ENCODE measurements at places on chromosomes 7 and 10. TPM values are rescaled to one million over a fixed set of nuclear protein-coding genes. Genes with fewer than 3 reads are reported as not detected.

DNA sequence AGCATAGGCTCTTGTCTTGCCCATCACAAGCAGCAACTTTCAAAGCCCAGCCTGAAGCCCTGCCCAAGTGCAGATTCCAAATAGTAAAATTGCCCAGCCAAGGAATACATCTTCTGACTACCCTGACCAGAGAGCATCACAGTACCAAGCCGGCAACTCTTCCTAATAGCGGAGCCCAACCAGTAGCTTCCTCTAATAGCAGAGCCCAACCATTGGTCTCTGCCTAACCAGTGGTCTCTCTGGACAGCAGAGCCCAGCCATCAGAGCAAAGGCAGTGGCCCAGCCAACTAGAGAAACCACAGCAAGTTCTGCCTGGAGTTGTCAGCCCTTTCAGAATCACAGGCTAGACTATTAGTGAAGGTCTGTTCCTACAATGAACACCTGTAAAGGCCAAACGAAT is 285.6 kb downstream of the HGF start:
- no peak for DNase-seq

- DNase-seq: no peak
These were observed 97.3 kb upstream of the SP4 start for GRCh38 chr7:21330462-21331178.

GRCh38 chr7:39510864-39511354 is 55.3 kb upstream of the YAE1 start:
- DNase-seq: no peak

GRCh38 chr10:132518572-132519381 is 18.8 kb upstream of the INPP5A start:
- peak; percentile 23 for DNase-seq

- DNase-seq: no peak
These were observed 4.2 kb upstream of the EBF3 start for GRCh38 chr10:129968020-129968852.

Gene SFXN2
- total RNA-seq: 7.9 TPM

GRCh38 chr10:59387951-59388670 is 25.8 kb upstream of the FAM13C start:
- DNase-seq: no peak

- no peak for DNase-seq
These were observed 88.9 kb downstream of the CABCOCO1 start for GRCh38 chr10:61751599-61751998.

- no peak for DNase-seq
These were observed 136.7 kb downstream of the DKK1 start for GRCh38 chr10:52450762-52451291.

GRCh38 chr10:27658788-27659187 is 86.8 kb downstream of the MKX start:
- DNase-seq: no peak

GRCh38 chr10:76577455-76577854 is 1060.2 kb downstream of the KCNMA1 start:
- DNase-seq: no peak

DNA sequence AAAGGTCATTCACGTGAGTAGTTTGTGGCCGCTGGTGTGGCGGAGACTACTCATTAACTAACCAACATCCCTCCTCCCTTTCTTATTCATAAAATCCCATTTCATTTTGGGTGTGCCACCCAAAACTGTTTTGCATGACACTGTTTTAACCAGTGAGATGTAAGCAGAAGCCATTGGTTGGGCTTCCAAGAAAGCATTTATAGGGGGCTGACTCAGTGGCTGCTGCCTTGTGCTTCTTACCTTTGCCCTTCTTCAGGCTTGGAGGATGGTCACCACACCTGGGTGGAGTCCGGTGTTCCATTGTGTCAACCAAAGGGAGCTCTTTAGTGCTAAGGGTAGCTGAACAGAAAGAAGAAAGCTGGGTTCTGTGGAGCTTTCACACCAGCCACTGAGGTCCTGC is 37.2 kb upstream of the EPC1 start:
- DNase-seq: no peak

DNA sequence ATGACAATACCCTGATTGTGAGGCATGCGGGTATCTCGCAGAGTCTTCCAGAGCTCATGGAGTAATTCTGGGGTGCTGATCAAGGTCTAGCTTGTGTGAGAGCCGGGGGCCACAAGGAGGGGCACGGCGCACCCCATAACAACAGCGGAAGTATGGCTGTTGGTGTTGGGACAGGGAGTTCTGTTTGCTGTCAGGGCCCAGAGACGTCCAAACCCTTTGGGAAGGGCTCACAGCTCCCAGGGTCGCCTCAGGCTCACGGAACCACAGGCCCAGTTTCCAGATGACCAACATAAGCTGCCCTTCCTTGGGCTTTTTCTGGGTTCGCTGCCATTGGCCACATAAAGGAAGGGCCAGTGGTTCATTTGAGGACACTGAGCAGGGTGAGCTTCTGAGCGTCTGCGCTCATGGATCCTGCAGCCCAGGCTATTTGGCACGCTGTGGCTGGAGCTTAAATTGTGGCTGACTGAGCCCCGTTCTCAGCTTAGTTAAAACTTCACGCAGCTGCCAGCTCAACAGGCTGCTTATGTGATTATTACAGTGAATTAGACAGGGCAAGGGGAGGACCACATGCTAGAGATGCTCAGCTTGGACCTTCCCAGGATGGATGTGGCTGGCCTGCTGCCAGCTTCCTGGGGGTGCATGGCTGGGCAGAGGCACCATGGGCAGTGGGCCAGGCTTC is 92.3 kb downstream of the DNAJB6 start:
- no peak for DNase-seq

- DNase-seq: no peak
These were observed 386.1 kb downstream of the PLXDC2 start for GRCh38 chr10:20202337-20202736.

DNA sequence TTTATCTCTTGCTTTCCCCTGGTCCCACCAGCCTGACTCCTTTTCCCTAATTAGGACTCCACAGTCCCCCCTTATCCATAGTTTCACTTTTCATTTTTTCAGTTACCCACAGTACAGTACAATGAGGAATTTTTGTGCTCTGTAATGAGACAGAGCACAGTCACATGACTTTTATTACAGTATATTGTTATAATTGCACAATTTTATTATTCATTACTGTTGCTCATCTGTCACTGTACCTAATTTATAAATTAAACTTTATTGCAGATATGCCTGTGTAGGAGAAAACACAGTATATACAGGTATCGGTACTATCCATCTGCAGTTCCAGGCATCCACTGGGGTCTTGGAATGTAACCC is 125.4 kb downstream of the KCNMA1 start:
- DNase-seq: no peak

- no peak for DNase-seq
These were observed 20.5 kb upstream of the ASB15 start for GRCh38 chr7:123581162-123581459.

DNA sequence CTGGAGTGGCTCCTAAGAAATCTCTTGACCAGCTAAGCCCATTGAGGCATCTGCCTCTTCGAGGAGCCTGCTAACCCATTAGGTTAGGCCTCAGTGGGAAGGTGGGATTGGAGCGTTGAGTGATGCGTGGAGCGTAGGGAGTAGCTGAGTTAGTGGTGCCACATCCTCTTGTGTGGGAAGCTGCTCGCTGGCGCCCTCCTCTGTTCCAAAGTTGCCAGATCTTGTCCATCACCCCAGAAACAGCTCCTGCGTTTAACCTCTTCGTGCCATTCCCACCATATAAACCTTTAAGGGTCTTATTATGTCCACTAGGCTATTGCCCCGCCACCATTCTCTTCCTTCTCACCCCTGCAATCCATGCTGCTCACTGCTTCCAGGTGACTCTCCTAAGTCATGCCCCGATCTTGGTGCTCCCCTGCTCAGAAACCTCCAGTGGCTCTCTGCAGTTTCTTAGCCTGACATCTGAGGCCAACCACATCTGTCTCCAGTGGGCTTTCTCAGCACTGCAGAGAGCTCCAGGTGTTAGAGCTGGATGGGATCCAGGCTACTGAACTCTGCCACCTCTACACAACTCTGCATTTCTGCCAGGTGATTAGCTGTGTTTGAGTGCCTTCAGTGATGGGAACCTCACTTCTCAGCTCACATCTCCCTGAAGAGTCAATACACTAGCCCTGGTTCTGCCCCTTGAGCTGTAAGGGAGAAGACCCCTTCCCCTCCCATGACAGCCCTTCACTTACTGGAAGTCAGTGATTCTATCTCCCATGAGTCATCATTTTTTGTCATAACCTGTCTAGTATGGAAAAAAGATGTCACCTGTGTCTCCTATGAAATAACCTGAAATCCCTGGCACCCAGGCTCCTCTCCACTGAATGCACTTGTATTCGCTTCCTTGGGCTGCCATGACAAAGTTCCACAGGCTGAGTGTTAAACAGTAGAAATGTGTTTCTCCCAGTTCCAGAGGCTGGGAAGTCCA is 65.0 kb upstream of the FGFR2 start:
- DNase-seq: no peak

DNA sequence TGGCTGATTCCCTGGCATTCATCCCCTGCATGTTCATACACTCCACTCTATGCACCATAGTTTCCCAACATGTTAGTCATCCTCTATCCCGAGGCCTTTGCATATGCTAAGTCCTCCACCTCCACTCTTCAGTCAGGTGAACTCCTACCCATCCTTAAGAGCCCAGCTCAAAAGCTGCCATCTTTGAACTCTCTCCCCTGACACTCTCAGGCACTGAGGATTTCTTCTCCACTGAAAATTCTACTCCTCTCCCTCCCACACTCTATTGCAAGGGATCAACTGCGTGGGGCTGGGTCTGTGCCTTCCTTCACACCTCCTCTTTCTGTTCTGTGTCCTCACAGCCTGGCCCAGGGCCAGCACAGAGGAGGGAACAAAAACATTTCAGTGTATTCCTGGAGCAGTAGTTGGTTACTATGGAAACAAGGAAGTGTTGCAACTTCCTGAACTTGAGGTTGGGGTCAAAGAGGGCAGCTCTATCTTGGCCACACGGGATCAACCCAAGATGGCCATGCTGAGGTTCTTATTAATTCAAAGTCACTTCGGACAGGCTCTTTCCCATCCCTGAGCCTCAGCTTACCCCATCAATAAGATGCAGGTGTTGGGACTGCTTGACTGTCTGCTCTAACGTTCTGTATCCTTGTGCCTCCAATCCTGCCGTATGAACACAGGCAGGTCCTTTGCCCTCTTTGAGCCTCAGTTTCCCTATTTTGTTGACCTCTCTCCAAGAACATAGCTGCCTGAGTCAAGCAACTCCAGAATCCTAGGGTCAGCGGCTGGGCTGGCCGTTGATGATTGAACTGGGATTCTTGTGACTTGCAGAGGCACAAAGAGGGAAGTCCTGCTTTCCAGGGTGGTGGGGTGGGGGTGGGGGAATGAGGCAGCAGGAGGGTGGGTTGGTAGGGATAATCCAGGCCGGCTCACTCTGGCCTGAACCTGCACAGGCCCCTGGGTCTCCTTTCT is 15.5 kb downstream of the ZMIZ1 start:
- peak; percentile 85 for DNase-seq

Gene CTAGE8
- total RNA-seq: 1.3 TPM

Gene WDFY4
- total RNA-seq: 13.6 TPM

Gene RELN
- total RNA-seq: 3.6 TPM

DNA sequence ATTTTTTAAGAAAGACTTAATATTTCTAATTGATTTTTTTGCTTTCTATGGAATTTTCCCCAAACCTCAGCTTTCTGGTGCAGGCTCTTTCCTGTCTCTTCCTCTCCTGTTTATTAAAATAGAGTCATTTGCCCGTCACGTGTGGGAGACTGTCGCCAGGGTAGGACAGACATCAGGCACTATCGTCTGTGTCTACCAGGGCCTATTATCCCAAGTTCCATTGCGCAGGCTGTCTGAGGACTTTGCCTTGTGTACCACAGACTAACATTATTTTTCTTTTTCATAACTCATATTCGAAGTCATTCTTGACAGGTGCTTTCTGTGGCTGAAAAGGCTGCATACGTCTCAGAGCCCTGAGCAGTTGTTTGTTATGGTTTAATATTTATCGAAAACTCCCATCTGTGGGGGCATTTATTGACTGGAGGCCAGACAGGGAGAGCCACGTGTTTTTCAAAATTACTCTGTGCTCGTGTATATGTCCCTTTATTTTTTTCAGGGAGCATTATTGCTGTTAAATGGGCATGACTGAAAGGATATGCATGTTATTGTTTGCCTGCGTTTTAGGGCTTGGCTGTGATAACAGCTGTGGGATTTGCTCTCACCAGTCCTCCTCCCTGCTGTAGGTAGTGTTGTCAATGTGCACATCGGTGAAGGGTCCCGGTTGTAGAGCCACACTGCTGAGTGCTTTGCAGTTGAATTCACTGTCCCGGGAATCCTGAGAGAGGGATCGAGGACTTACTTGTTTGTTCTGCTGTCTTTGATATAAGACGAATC is 89.8 kb downstream of the CAMK1D start:
- DNase-seq: no peak

GRCh38 chr10:130729876-130730275 is 581.6 kb downstream of the TCERG1L start:
- DNase-seq: no peak

GRCh38 chr7:12211711-12212485 is 804 bp downstream of the TMEM106B start:
- DNase-seq: no peak

- no peak for DNase-seq
These were observed 46.2 kb downstream of the MINDY4 start for GRCh38 chr7:30817371-30817767.

Gene CYP26A1
- not detected for total RNA-seq

DNA sequence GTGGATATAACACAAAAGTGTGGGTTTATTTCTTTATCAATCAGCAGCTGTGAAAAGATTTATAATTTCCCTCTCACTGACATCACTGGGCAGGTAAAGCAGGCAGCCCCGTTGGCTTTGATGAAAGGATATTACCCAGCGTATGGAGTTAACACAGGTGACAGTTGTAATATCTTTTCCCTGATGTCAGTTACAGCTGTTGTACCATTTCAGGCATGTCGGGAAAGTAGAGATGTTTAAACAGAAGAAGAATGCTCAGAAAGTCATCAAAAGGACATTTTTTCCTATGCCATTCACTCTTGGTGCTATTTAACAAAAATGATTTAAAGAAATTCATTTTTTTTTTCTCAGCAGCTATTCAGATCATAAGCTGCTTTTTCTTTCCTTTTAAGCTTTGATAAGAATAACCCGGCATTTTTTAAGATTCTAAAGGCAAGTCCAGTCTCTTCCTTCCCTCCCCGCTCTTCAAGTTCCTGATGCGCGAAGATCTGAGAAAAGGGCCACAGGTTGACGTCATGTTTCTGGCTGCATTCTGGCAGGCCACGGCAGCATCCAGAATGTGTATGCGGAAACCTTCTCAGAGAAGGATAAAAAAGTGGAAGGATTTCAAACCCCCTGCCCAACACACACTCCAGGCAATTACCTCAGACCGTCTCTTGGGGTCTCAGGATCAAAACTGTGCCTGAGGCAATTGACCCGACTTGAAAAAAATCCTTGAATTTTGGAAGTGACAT is 32.5 kb upstream of the ADAM12 start:
- no peak for DNase-seq

Gene CRHR2
- total RNA-seq: not detected

DNA sequence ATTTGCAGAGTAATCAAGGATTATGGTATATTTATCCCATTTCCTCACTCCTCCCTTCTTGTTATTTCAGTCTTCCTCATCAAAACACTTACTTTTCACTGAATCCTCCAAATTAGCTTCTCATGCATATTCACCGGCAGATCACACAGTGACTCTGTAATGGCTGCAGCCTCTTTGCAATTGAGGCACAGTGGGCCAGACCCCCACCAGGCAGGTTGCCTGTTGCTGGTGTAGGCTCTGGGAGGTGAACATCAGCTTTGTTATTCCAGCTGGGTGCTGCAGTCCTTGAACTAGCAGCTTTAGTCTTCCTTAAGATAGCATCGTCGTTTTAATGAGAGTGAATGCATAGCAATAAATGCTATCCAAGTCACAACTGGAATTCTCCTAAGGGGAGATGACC is 449.3 kb downstream of the CNTNAP2 start:
- no peak for DNase-seq

All from omental fat pad (tissue), 4 donors.